ENCODE measurements at places on chromosomes 12 and 14.

- no peak for DNase-seq
Observed at GRCh38 chr12:74900232-74900631, 309.4 kb downstream of the KCNC2 start.

GRCh38 chr12:8644345-8645248 is 18.0 kb downstream of the MFAP5 start:
- no peak for DNase-seq

DNA sequence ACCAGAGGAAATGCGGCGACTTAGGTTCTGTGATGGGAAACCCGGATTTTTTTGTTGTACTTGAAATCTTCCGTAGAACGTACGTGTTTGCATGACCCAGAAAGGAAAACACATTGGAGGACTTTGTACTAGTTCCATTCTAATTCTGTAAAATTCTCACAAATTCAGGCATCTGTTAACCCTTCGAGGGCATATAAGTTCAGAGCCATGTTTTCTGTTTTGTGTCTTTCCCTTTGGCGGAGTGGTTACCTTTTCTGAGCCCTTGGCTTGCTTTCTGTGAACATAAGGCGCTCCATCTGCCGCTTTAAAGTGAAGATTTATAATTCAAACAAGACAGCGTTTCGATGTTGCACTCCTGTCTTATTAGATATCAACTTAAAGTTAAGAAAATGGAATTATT is 34.2 kb downstream of the BICD1 start:
- DNase-seq, result no peak

- DNase-seq, result no peak
Observed at GRCh38 chr12:98595243-98595988, 1.9 kb downstream of the SLC25A3 start.

GRCh38 chr14:34536951-34537676 is 2.4 kb downstream of the EAPP start:
- DNase-seq, result no peak

DNA sequence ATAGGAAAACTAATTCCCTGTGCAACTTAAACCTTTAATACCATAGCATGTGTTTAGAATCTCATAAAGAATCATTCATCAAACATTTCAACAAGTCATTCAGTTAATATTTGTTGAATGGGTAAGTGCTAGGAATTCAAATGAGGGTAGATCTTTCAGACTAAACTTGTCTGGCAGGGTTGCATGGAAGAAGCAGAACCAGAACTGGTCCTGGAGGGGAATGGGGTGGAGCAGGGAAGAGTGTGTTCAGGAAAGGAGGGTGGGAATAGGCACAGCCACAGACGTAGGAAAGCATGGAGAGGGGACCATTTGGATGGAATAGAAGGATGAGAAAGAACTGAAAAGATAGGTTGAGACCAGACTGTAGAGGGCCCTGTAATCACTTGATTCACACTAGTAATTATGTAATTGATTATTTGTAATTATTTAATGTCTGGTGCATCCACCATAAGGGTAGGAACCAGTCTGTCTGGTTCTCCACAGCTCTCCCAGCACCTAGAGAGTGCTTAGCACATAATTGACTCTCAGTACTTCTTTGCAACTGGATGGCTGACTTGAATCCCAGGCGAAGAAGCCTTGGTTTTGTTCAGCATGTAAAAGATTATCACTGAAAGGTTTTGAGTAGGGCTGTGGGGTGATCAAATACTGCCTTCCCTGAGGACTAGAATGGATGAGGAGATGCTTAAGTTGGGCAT is 3.0 kb upstream of the MAP3K9 start:
- DNase-seq, result no peak

DNA sequence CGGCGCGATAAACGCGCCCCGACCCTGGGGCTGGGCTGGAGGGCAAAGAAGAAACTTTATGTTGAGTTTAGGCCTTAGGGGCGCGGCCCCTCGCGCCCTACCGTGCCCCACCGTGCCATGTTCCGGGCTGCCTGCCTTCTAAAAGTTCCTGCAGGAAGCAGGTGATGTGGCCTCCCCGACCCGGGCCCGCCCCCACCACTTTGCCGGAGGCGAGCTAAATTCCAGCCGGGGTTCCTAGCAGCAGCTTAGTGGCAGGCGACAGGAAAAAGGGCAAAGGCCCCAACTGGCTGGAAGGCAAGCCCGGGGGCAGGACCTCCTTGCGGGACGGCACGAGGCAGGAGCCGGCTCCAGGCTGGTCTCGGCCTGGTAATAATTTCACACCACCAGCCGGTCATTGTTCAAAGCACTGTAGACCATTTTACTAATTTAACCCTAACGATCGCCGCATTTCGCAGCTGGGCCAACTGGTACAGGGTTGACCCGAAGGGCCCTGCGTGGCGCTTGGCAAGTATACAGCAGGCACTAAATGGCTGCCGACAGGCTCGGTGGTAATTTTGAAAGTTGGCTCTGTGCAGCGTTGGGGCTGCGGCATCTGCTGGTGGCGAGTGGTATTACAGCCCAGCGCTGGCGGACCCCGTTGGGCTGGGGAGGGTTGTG is 895 bp upstream of the CCDC88C start:
- DNase-seq, result peak; percentile 71

DNA sequence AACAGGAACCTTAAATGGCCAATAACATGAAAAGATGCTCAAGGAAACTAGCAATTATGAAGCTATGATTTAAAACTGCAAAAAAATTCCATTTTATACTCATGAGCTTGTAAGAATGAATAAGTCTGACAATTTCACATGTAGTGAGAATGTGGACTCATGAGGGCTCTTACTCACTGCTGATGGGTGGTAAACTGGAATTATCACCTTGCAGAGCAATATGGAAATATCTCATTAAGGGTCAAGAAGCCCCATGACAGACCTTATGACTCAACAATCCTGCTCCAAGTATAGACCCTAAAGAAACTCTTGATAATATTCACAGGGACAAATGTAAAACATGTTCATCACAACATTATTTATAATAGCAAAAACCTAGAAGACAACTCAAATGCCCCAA is 23.5 kb upstream of the SMAGP start:
- no peak for DNase-seq

All from stimulated activated CD8-positive, alpha-beta memory T cell treated with anti-CD3 and anti-CD28 coated beads, Interleukin-4, amount 100 ng/mL, for 1 hour (primary cell).